Glomerular endothelial cell (primary cell): ENCODE measurements at places on chromosomes 4 and X. TPM values are rescaled to one million over a fixed set of nuclear protein-coding genes. Genes with fewer than 3 reads are reported as not detected.

The ATP2B3 gene
- total RNA-seq, result not detected in 2 replicates

GRCh38 chr4:165580351-165580905, 201.6 kb downstream of the CPE start:
- DNase-seq, result peak; percentile 56

The CCDC160 gene
- total RNA-seq, result 0.41 TPM in 1 of 2 replicates, not detected in the other

The PABPC1L2A gene
- not detected in 2 replicates for total RNA-seq

DNA sequence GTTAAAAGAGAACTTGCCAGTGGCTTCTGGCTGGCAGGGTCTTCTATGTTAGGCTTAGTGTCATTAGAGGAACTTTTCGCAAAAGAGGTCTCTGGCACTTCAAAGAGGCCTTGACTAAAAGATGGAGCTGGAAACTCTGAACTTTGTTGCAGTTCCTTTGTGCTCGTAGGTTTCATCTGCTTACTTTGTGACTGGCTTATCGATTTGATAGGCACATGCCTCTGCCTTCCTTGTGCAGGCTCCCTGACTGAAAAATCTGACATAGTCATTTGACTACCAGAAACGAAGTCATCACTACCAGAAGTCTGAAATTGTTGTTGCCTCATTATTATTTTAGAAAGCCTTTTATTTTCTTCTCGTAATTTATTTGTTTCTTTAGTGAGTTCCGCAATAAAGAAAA, 93.9 kb upstream of the IL13RA1 start:
- DNase-seq, result no peak

The FANCB gene
- total RNA-seq, result 1.5 TPM in 2 replicates

- no peak for DNase-seq
These were observed 244.2 kb downstream of the FSTL5 start for GRCh38 chr4:161919442-161920220.

The TBC1D9 gene
- total RNA-seq, result 62.1 and 72.3 TPM in 2 replicates

DNA sequence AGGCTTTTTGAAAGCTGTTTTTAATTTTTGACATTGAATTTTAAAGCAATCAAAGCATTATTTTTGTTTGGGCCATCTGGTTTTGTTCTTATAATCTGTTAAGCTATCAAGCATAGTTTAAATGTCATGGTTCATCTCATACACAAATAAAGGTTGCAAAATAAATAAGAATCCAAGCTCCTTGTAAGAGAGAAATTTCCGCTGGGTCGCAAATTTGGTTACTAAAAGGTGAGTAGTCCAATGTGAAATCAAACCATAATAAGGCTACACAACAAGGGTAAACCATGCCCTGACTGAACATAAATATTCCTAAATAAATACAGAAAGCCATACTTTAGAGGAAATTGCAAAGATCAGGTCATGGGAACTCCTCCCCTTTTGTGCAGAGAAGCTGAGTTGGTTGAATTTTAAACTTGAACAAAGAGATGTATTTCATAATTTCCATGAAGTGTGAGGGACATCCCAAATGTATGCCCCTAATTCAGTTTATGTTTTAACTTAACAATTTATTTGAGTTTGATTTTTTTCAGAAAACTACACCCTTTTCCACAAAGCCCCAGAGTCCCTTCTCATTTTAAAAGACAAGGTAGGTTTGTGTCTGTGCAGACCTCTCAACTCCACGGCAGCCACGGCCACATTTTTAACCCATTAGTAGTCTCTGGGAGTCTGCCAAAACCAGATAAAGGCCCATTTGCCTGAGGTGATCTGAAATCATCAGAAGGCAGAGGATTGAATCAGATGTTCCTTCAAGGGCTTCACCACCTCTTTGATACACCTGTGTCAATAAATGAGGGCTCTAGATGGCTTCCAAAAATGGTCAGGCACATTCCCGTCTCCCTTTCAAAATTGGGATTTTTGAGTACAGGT, 85.2 kb downstream of the PLAC1 start:
- no peak for DNase-seq

GRCh38 chr4:146490106-146490505, 31.6 kb downstream of the SLC10A7 start:
- DNase-seq, result no peak

- no peak for DNase-seq
These were observed 223.8 kb upstream of the MAGEC2 start for GRCh38 chrX:142428916-142429315.

GRCh38 chrX:150508451-150509367, 59.7 kb upstream of the MTM1 start:
- no peak for DNase-seq

DNA sequence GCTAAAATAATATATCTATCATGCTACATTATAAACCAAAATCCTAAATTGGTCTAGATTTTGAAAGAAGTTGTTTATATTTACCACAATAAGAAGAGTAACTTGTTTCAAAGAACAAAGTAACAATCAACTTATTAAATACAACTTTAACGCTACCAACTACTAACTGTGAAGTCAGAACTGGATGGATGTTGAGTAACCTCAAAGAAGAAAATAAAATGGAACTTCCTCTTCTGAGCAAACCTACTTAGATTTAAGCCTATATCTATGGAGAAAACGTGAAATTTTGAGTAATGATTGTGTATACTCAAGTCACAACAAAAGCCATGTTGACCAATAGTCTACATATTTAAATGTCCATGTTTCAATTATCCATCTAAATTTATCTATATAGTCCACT, 25.7 kb downstream of the SH3RF1 start:
- no peak for DNase-seq

The H2BW2 gene
- not detected in 2 replicates for total RNA-seq

The GAGE12F gene
- not detected in 2 replicates for total RNA-seq

GRCh38 chrX:129932821-129933321, 26.9 kb downstream of the UTP14A start:
- no peak for DNase-seq
